Sigmoid colon (tissue), 7 donors: ENCODE measurements at places on chromosomes 2 and 18. TPM values are rescaled to one million over a fixed set of nuclear protein-coding genes. Genes with fewer than 3 reads are reported as not detected.

CASP10 gene
- 5.4 TPM for total RNA-seq

GRCh38 chr2:37388074-37388473 is 43.6 kb downstream of the QPCT start:
- DNase-seq, result no peak
- no peaks in the 10 kb centered on the region for H3K36me3 ChIP-seq
- H3K27ac ChIP-seq, result no peak overlapping the region
- no peaks in the 10 kb centered on the region for H3K4me1 ChIP-seq
- no peaks in the 10 kb centered on the region for H3K27me3 ChIP-seq

DNA sequence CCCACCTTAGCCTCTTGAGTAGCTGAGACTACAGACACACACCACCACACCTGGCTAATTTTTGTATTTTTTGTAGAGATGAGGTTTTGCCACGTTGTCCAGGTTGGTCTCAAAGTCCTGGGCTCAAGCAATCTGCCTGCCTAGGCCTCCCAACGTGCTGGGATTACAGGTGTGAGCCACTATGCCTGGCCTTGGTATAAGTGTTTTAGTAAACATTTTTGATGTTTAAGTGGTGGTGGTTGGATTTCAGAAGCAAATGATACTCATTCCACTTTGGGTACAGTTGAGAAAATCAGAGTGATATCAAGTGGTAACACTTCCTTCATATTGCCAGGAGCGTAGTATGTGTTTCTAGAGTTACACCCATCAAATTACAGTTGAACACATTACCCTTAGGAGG is 25.4 kb downstream of the ACADL start:
- no peaks in the 10 kb centered on the region for H3K36me3 ChIP-seq
- H3K4me1 ChIP-seq, result peaks cover 5% of the 10 kb centered on the region
- no peak overlapping the region for H3K4me3 ChIP-seq

HOXD9 gene
- 27.1 TPM for total RNA-seq

ZSWIM2 gene
- not detected for total RNA-seq

GRCh38 chr18:60831971-60832370 is 459.4 kb upstream of the MC4R start:
- no peaks in the 10 kb centered on the region for H3K4me1 ChIP-seq
- H3K27ac ChIP-seq, result no peak overlapping the region
- H3K4me3 ChIP-seq, result no peak overlapping the region
- no peak for DNase-seq

GRCh38 chr2:176879426-176879995 is 333.1 kb upstream of the HNRNPA3 start:
- H3K36me3 ChIP-seq, result no peaks in the 10 kb centered on the region
- no peak overlapping the region for H3K4me3 ChIP-seq
- no peaks in the 10 kb centered on the region for H3K27me3 ChIP-seq

DNA sequence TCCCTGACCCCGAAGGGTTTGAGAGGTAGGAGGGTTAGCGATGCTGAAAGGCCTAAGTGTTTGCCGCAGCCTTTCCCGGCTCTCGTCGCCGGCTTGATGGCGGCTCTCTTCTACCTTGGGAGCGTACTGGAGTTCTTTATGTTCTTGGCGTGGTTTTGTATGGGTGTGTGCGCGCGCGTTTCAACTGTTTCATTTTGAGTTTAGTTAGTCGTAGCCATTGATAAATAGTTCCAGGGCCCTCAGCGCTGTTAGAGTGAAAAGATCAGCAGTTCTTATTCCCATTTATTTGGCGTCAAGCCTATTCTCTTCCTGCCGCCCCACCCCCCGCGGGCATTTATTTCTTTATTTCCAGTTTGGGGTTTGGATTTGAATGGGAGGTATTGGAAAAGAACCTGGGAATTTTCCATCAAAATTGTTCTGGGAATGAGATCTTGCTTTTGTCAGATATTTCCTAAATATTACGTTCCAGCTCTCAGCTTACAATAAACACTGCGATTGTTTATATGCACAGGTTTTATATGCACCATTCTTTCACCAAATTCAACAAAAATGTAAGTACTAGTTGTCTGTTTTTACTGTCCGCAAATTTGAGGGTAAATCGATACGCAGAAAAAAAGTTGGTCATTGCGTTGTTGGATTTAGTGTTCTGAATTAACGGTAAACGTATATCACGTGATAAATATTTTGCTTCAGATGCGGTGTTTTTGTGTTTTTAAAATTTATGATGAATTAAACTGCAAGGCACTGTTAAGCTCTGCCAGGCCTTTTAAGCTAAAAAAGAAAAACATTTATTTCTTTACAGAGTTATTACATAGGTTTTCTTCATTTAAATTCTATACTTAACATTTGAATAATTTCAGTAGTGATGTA is 954 bp downstream of the CCNT2 start:
- H3K27me3 ChIP-seq, result no peaks in the 10 kb centered on the region
- H3K4me1 ChIP-seq, result peaks cover 38% of the 10 kb centered on the region
- H3K27ac ChIP-seq, result peak overlapping the region; percentile 98
- H3K36me3 ChIP-seq, result no peaks in the 10 kb centered on the region
- H3K4me3 ChIP-seq, result peak overlapping the region; percentile 89

TFPI gene
- total RNA-seq, result 78.8 TPM

CCT4 gene
- 98.4 TPM for total RNA-seq

- H3K36me3 ChIP-seq, result no peaks in the 10 kb centered on the region
- H3K4me3 ChIP-seq, result no peak overlapping the region
- DNase-seq, result peak; percentile 87
- H3K4me1 ChIP-seq, result no peaks in the 10 kb centered on the region
- no peaks in the 10 kb centered on the region for H3K27me3 ChIP-seq
These were observed 35.6 kb downstream of the GLI2 start for GRCh38 chr2:120771111-120771780.

GRCh38 chr2:55107436-55107835 is 57.2 kb upstream of the RTN4 start:
- peaks cover 65% of the 10 kb centered on the region for H3K4me1 ChIP-seq
- no peak overlapping the region for H3K4me3 ChIP-seq
- DNase-seq, result no peak
- H3K27ac ChIP-seq, result peak overlapping the region; percentile 88

GRCh38 chr2:86160156-86160952 is 34.9 kb downstream of the IMMT start:
- H3K27me3 ChIP-seq, result no peaks in the 10 kb centered on the region
- H3K36me3 ChIP-seq, result peaks cover 67% of the 10 kb centered on the region
- H3K4me3 ChIP-seq, result no peak overlapping the region
- no peak overlapping the region for H3K27ac ChIP-seq
- no peak for DNase-seq
- no peaks in the 10 kb centered on the region for H3K4me1 ChIP-seq

TM4SF20 gene
- total RNA-seq, result not detected

CCBE1 gene
- 45.1 TPM for total RNA-seq

NCKAP5 gene
- 0.83 TPM for total RNA-seq

GRCh38 chr2:120344976-120345581 is 857 bp upstream of the INHBB start:
- H3K4me3 ChIP-seq, result peak overlapping the region; percentile 55
- H3K36me3 ChIP-seq, result no peaks in the 10 kb centered on the region
- no peak for DNase-seq
- H3K27me3 ChIP-seq, result peaks cover 83% of the 10 kb centered on the region
- H3K4me1 ChIP-seq, result peaks cover 45% of the 10 kb centered on the region
- peak overlapping the region; percentile 51 for H3K27ac ChIP-seq

- DNase-seq, result no peak
- no peaks in the 10 kb centered on the region for H3K36me3 ChIP-seq
- H3K27ac ChIP-seq, result no peak overlapping the region
- H3K27me3 ChIP-seq, result no peaks in the 10 kb centered on the region
- no peaks in the 10 kb centered on the region for H3K4me1 ChIP-seq
- H3K4me3 ChIP-seq, result no peak overlapping the region
These were observed 225.6 kb downstream of the CMPK2 start for GRCh38 chr2:6639929-6640620.

GRCh38 chr2:121071034-121071504 is 213.9 kb downstream of the TFCP2L1 start:
- H3K27me3 ChIP-seq, result no peaks in the 10 kb centered on the region
- H3K27ac ChIP-seq, result no peak overlapping the region
- H3K36me3 ChIP-seq, result no peaks in the 10 kb centered on the region
- no peak overlapping the region for H3K4me3 ChIP-seq

EFEMP1 gene
- 68.8 TPM for total RNA-seq

CACNB4 gene
- 4.4 TPM for total RNA-seq
